ENCODE measurements at places on chromosomes 16 and 17.
A peak's percentile ranks its signal among the peaks of the same experiment; 100 is the strongest.

DNA sequence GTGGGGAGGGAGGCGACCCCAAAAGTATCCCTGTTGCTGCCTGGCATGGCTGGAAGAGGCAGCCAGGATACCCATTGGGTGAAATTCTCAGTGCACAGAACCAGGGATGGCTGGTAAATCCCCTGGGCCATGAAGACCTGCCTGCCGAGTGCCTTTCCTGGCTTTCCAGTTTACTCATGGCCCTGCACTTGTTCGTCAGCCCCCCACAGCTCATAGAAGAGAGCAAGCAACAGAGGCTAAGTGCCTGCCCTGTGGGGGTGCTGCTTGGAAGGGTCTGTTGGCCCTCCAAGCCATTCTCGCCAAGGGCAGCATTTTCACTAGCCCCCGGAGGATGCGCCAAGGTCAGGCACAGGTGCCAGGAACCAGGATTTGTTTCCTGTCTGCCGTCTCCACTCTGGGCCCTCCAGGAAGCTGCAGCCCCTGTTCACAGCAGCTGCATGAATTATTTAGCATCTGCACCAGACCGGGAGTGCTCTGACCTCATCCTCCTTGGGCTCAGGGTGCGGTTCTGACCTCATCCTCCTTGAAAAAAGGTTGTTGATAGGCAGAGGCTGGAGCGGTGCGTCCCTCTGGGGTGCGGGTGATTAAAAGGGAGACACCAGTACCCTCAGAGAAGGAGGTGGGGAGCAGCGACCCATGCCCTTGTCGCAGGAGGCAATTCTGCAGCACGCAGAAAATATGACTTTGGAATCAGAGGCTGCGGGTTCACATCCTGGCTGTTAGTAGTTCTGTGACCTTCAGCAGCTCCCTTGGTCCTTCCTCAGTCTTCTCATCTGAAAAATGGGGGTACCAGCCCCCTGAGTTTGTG is 14.2 kb upstream of the CD300A start:
- DNase-seq, result peak; percentile 65

DNA sequence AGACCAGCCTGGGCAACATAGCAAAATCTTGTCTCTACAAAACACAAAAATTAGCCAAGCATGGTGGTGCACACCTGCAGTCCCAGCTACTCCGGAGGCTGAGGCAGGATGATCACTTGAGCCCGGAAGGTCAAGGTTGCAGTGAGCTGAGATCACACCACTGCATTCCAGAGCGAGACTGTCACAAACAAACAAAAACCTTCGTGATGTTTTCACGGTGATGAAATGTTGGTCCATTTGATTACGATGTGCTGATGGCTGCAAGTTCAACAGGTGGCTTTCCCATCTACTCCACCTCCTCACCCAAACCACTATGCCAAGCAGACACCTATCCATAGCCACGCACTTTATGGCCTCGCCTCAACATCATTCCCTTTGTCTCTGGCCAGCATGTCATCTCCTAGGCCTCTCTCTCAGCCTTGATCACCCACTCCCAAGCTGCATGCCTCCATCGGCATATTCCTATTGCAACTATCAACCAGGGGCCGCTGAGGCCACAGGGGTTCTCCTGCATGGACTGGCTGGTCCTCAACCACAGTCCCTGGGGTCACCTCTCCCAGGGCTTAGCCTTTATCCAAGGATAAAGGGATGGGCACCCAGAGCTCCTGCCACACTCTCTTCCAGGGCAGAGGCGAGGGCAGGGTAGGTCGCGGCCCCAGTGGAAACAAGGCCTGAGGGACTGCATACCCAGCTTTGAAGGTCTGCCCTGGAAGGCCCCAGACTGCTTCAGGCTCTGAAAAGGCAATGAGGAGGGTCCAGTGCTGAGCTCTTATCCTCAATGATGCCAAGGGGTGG is 17.1 kb upstream of the ALOX15B start:
- DNase-seq, result no peak

- DNase-seq, result peak; percentile 35
Measured at GRCh38 chr16:75114179-75114945, 2.2 kb downstream of the LDHD start.

DNA sequence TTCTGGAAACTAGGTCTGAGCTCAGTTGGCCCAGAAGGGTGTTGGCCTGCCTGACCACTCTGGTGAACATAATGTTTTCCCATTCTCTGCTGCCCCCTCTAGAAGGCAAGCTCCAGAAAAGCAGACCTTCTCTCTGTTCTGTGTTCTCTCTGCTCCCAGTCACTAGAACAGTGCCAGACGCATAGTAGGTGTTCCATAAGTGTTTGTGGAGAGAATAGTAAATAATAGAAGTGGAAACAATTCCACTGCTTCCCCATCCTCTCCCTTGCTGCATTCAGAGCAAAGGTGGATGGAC is 32.2 kb upstream of the ETV4 start:
- no peak for DNase-seq

DNA sequence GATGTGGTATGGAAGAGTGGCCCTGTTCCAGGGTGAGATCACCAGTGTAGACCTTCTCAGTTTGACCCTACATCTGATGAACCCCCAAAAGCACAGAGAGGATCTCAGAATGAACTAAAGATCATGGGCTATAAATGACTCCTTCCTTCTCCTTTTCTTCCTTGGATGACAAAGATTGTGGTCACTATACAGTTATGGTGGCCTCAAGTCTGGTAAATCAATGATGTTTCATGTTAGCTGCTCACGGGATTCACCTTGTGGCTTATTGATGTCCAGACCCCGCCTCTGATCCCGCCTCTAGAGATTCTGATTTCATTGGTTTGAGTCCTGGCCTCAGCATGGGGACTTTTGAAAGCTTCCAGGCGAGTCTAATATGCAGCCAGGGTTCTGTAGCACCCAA is 112.2 kb downstream of the PITPNC1 start:
- DNase-seq, result no peak

GRCh38 chr17:1604831-1605528 is 23.7 kb downstream of the SLC43A2 start:
- no peak for DNase-seq
